ENCODE measurements at places on chromosomes 7 and 10.

DNA sequence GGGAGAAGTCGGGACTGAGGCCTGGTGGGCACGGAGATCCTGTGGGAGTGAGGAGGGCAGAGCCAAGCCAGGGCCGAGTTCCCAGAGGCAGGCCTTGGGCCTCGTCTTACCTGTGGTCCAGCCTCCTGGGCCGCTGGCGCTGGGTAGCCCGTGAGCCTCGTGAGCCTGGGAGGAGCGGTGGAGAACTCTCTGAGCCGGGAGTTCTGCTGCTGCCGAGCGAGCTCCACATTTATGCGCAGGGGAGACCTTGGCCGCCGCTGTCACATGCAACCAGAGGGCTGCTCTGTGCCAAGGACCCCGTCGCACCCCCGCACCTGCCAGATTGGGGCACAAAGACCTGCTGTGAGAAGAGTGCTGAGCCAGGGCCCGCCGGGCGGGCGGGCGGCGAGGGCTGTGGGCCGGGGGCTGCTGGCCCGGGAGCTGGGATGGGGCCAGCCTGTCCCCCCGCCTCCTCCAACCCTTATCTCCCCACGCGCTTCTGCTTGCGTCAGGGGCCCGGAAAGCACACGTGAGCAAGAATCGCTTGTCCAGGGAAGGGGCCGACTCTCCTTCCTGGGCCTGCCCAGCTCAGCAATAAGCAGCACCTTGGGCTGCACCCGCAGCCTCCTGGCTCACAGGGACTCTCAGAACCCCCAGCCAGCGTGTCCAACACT, 10.2 kb downstream of the VENTX start:
- no peak for DNase-seq

GRCh38 chr10:13365243-13365642, 17.1 kb upstream of the SEPHS1 start:
- no peak for DNase-seq

GRCh38 chr10:117226813-117227451, 14.0 kb upstream of the SLC18A2 start:
- peak; percentile 48 for DNase-seq

GRCh38 chr7:110600956-110601355, 490.0 kb upstream of the LRRN3 start:
- no peak for DNase-seq

DNA sequence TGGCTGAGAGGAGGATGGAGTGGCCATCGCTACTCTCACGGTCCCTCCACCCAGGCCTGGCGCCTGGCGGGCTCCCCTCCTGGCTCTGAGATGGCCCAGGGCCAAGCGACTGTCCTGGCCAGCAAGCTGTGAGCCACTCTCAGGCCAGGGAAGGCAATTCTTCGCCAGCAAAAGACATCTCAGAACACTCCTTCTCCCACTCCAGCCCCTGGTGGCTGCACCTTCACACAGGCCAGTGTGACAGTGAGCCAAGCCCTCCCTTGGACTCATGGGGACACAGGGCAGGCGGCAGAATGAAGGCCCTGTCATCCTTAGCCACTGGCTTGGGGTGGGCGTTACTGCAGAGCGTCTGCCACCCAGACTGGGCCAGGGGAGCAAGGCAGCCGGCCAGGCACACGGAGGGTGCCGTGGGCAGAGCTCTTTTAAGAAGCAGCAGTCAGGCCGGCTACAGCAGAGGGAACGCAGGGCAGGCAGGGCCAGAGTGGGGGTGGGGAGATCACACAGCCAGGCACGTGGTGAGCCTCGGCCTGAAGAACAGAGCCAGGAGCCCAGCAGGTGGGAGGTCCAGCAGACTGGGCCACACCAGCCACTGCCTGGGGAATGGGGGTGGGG, 14.4 kb downstream of the STK32C start:
- DNase-seq, result no peak

- no peak for DNase-seq
Observed at GRCh38 chr10:112082120-112082519, 101.4 kb downstream of the GPAM start.

Measured in COLO829 (cell line).